CD4-positive, alpha-beta T cell treated with Interleukin-1 beta for 1 hour (primary cell): ENCODE measurements at places on chromosomes 16 and 17.

GRCh38 chr16:87792205-87792565 lies 26.4 kb upstream of the KLHDC4 start:
- no peak for DNase-seq

DNA sequence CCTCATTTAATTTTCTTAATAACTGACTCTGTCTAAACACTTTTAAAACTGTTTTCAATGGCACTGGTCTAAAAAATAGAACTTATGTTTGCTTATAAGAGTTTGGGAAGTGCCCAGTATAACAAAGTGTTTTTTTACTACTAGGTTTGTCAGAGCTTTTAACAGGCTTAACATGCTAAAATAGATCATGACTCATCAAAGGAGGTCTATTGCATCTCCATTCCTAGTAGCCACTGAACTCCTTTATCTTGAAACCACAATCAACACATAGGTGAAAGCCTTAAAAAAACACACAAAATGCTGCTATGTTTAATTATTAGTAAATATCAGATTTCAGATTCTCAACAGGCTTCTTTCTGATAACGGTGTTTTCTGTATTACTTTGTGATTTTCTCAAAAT lies 196.4 kb upstream of the KIF2B start:
- no peak for DNase-seq

DNA sequence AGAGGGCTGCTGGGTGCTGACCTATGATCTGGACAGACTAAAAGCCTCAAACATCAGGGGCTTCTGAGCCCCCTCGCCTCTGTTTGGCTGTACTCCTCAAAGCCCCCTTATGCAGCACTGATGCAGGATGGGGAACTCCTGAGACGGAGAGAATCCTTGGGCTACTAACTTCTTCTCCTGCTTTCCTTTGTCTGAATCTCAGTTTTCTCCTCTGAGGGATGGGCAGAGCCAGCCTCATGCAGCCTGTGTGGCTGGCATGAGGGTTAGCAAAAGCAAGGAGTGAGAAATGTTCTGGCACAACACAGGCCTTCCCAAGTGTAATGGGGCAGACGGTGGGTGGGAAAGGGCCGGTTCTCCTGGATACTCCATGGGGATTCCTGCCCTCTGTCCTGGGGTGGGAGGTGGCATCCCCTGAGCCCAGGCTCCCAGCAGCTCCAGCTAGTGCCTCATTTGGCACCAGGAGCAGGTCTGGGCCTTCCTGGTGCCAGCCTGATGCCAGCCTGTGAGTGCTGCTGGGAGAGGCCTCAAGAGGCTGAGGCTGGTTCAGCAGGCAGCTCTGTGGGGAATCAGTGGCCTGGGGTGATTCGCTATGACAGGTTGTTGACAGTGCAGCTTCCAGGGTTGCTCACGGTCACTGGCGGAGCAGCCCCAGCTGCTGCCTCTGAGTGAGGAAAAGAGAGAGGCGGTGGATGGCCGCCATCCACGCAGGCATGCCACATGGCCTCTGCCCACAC lies 4.0 kb upstream of the BRD7 start:
- DNase-seq, result no peak

- DNase-seq, result no peak
Measured at GRCh38 chr16:73670836-73671820, 623.2 kb upstream of the ZFHX3 start.

DNA sequence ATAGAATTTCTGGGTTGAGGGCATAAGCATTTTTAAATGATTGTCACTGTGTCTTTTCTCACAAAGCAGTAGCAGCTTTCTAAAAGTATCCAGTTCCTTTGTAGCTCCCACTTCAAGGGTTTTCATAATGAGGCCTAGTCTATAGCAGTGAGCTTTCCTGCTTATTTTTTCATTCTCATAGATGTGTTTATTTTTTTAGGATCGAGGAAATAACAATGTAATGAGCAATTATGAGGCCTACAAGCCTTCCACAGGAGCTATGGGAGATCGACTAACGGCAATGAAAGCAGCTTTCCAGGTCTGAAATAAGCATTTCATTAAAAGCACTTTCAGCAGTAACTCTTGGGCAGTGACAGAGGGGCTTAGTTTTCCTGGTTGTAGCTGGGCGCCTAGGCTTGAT lies 10.6 kb upstream of the PSMC5 start:
- no peak for DNase-seq

- peak; percentile 21 for DNase-seq
Measured at GRCh38 chr16:1057252-1057932, 15.2 kb upstream of the SSTR5 start.

GRCh38 chr17:6494239-6494941 lies 50.1 kb downstream of the PIMREG start:
- DNase-seq, result no peak

DNA sequence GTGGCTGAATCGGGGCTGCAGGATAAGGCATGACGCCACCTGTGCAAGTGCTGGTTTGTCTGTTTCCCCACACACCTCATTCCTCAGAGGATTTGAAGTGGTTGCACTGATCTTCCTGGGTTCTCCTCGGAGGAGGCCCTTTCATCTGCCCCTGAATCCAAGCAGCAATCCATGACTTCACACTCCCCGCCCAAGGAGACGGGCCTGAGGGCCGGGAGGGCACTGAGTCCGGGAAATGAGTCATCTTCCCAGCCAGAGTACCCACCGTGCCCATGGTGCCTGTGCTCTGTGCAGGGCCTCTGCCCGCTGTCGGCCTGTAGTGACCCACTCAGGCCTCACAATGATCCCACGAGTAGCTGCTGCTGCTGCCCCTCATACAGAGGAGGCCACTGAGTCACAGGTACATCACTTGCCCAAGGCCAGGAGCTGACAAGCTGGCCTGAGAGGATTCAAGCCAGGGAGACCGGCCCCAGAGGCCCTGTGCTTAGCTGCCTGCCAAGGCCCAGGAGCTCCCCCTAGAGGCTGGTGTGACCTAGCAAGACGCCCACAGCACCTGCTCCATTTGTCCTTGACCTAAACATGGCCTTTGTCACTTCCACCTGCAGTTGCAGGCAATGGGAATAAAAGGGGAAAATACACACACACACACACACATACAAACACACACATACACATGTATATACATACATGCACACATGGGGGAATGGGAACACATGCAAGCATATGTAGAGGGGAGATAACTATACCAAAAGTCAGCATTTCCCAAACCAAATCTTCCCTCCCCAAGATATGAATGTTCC lies 240.0 kb downstream of the C16orf95 start:
- peak; percentile 44 for DNase-seq

GRCh38 chr17:33021731-33022408 lies 30.2 kb downstream of the SPACA3 start:
- DNase-seq, result no peak

DNA sequence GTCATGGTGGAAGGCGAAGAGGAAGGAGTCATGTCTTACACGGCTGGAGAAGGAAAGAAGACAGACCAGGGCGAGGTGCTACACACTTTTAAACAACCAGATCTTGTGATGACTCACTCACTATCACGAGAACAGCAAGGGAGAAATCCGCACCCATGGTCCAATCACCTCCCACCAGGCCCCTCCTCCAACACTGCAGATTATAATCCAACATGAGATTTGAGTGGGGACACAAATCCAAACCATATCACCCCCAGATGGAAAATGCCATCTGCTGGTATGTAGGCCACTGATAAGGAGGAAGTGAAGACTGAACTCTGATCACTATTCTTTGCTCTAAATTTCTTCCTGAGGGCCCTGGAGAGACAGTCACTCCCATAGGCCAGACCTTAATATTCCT lies 7.5 kb upstream of the ITGAX start:
- DNase-seq, result no peak

DNA sequence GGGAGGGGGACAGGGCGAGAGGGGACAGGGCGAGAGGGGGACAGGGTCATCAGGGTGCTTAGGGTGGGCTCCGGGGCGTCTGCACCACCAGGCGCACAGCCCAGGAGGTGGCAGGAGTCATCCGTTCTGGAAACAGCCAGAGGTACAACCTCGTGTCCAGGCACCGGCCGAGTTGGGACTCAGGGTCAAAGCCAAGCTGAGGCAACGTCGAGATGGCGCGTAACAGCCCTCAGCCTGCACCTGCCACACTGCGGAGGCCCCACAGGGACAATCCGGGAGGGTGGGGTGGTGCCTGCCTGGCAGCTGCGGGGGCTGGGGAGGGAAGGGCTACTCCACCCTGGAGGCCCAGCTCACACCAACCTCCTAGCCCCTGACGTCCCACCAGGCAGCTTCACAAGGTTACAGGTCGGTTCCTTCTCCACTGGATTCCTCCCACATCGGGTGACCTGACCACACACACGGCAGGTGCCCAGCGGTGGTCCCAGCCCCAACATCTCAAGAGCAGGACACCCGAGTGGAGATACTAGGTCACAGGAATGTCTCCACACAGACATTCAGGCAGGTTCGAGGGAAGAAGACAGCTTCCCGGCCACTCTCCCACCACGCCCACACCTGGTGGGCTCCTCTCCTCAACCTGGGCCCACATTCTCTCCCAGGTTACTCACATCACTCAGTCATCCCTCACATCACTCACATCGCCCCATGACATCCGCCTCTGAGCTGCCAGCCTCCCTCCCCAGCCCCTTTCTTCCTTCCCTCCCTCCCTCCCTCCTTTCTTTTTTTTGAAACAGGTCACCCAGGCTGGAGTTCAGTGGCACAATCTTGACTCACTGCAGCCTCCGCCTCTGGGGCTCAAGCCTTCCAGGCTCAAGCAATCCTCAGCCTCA lies 47.3 kb downstream of the RPH3AL start:
- DNase-seq, result no peak

DNA sequence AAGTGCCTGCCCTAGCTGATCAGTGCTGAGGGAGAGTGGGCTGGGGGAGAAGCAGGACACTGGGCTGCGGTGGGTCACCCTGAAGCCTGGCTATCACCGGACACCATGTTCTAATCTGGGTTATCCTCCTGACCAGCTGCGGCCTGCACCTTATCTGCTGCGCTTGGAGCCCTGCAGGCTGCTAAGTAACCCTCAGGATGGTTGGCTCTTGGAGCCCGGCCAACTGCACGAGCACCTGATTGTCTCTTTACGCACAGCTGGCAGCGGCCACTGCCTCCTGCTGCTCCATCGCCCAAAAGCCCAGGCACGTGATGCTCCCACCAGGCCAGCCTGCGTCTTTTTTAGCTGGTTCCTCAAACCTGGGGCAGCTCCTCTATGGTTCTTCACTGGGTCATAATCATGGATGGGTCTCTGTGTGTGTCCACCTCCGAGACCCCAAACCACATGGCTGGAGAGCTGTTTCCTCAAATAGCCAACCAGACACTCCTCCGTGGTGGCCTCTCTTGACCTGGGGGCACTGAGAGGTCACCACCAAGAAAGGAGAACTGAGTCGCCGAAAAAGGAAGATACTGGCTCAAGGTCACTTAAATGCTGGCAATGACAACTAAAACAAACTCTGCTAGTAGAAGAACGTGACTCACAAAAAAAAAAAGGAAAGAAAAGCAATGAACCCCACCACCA lies 21.7 kb downstream of the SPHK1 start:
- DNase-seq, result no peak

GRCh38 chr16:79204486-79204885 lies 396.1 kb downstream of the MAF start:
- DNase-seq, result no peak

DNA sequence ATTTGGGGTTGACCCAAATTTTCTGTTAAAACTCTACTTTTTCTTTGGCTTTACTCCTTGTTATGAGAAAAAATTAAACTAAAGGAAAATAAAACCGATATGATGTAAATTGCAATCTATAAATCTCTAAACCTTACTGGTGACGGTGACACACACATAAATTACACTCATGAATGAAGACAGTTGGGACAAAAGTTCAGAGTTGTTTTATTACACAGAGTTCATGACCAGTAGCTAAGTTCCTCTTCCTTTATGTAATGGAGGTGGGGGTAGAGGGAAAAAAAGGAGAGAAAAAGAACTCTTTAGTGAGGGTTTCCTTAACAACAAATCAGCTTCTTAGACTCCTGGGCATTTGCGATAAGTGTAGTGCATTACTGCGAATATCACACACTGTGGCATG lies 220.7 kb downstream of the KCNJ2 start:
- DNase-seq, result no peak

DNA sequence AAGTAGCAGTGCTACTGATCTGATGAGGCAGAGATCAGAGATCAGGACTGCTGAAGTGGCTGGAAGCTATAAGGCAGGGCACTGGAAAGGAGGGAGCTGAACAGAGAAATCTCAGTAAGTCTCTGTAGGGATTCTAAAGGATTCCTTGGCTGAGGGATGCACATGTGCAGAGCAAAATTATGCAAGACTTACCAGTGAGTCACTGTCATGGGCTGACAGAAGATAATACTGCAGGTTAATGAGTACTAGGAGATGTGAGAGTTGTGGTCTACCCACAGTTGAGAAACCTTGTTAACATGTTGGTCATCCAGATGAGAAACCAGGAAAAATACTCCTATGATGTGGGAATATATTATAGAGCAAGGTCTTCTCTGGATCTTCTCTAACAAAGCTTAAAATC lies 378.1 kb downstream of the HAPSTR1 start:
- DNase-seq, result no peak

DNA sequence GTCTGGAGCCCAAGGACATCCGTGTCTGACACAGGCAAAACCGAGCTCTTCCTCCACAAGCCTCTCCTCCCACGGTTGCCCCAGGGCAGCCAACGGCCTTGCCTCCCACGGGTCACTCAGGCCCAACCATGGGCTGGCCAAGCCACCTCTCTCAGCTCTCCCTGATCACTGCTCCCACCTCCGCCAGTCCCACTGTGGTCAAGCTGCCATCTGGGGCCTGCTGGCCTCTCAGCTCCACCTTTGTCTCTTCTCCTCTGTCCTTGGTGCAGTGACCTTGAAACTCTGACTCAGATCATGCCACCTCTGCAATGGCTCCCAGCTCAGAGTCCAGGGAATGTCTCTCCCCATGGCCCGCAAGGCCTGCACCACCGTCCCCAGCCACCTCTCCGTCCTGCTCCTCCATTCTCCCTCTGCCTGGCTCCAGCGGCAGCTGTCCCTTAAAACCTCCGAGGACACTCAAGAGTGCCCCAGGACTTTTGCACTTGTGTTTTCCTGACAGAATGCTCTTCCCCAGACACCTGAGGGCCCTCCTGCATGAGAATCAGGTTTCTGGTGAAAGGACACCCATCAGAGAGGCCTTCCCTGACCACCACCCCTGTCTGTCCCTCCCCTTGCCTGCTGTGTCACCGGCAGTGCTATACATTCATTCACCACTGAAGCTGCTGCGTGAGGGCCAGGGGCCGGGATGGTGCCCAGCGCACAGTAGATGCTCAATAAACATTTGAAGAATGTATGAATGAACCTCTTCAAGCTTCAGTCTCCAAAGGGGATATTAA lies 19.3 kb downstream of the PEMT start:
- no peak for DNase-seq

GRCh38 chr16:89511374-89511773 lies 3.2 kb downstream of the SPG7 start:
- no peak for DNase-seq

- DNase-seq, result no peak
Measured at GRCh38 chr16:27678955-27679354, 129.0 kb downstream of the KATNIP start.
